ENCODE measurements at places on chromosomes 11 and 22. TPM values are rescaled to one million over a fixed set of nuclear protein-coding genes. Genes with fewer than 3 reads are reported as not detected.
A peak's percentile ranks its signal among the peaks of the same experiment; 100 is the strongest.

- peak; percentile 37 for DNase-seq
Observed at GRCh38 chr11:116217006-116217405, 555.8 kb downstream of the BUD13 start.

DNA sequence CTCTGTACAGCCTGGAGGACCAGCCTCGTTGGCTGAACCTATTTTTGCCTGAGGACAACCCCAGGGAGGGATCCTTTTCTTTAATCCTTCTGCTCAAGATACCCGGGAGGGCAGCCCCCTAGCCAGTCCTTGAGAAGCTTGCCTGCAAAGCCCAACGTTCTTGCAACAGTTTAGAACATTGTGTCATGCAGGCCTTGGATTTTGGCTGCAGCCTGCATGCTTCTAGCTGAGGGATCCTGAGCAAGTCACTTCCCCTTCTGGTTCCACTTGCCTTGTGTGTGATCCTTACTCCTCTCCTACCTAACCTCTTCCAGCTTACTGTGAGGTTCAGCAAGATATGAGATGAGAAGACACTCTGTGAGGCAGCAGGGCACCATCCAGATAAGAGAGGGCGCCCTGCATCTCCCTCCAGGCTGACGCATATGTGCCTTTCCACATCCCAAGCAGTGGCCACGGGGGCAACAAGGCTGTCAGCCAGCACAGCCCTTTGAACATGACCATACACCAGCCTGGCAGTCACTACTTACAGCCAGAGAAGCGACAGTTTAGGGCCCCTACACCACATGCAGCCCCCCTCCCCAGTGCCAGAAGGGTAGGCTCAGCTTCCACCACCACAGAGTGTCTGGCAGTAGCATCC is 76.1 kb downstream of the C11orf58 start:
- no peak for DNase-seq

DNA sequence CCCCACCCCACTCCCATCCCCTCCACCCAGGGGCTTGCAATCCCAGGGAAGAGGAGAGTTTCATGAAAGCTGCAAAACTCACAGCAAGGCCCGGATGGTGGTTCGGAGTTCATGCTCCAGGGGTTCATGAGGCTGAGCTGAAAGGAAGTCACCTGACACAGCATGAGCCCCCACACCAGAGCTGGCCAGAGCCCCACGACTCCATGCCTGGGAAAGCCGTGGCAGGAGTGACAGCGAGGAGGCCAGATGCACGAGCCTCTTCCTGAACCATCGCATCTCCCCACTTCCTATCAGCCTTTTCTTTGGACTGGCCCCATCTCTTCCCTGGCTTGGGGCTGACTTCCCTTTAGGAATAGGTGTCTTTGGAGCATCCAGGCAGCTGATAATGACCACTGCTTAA is 105.8 kb downstream of the ABTB2 start:
- no peak for DNase-seq

- no peak for DNase-seq
Observed at GRCh38 chr11:82680252-82680651, 53.4 kb downstream of the FAM181B start.

The CDKN1C gene
- total RNA-seq, result 9.5 TPM
